Ammon's horn (tissue), 1 donor: ENCODE measurements at places on chromosomes 1 and 21.

DNA sequence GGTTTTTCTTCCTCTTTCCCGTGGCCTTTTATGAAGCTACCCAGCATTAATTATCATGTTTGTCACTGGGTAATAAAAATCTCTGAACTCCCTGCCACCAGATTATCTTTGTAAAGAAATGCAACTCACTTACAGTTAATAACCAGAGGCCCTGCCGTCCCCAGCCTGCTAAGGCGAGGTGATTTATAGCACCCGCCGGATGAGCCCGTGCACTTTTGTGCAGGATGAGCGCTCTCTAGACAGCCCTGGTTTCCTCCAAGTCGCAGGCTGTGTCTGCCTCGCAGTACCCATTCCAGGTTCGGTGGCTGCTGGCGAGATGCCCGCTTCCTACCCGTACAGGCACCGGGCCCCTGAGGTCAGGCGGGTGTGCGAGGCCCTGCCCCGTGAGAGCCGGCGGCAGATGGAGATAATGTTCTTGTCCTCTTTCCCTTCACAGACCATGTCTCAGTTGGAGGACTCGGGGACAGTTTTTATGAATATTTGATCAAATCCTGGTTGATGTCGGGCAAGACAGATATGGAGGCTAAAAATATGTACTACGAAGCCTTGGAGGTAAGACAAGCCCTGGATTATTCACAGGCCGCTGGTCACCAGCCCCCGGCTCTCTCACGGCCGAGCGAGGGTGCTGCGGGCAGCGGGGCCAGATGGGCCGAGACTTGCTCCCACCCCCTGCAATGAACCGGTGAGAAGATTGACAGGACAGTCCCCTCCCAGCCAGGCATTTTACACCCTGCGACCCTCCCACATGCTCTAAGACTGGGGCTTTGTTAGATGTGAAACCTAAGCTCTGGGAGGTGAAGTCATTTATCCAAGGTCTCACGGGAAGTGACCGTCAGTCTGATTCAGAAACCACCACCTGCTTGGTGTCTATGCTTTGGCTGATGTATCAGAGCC is 28.5 kb upstream of the SELENON start:
- DNase-seq = no peak

DNA sequence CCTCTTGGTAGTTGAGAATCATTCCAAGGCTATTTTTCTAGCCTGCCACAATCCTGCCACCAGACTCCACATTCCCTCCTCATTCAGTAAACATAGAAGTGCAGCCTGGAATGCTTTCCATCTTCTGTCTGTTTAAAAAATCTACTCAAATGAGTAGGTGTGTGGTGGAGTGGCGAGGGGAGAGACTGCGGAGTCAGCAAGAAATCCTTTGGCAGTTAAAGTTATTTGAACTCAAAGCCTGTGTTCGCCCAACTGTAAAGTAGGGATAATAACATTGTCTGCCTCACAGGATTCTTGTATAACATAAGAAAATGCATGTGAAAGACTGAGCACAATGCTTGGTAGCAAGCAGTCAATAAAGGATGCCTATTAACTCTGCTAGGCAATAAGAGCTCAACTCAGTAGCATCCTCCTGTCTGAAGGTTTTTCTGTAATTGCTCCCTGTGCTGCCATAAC is 22.2 kb upstream of the DPT start:
- DNase-seq = no peak

GRCh38 chr1:237258871-237259270 is 216.9 kb downstream of the RYR2 start:
- DNase-seq = peak; percentile 24

GRCh38 chr1:228037401-228038386 is 30.9 kb downstream of the WNT3A start:
- no peak for DNase-seq

DNA sequence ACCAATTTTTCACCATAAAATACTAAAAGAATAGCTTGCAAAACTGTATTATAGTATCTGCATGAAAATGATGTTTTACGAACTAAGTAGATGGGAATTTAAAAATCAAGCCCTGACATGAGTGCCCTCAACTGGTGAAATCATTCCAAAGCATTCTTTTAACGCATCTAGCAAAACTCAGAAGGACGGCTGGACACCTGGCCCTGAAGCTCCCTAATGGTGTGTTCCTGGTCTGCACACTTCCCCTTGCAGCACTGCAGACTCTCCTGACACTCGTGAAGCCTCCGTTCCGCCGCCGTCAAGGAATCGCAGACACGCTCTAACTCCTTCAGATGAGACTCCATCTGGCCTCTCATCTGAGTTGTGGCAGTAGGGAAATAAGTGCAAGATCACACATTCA is 39.9 kb downstream of the ODF2L start:
- DNase-seq = no peak

DNA sequence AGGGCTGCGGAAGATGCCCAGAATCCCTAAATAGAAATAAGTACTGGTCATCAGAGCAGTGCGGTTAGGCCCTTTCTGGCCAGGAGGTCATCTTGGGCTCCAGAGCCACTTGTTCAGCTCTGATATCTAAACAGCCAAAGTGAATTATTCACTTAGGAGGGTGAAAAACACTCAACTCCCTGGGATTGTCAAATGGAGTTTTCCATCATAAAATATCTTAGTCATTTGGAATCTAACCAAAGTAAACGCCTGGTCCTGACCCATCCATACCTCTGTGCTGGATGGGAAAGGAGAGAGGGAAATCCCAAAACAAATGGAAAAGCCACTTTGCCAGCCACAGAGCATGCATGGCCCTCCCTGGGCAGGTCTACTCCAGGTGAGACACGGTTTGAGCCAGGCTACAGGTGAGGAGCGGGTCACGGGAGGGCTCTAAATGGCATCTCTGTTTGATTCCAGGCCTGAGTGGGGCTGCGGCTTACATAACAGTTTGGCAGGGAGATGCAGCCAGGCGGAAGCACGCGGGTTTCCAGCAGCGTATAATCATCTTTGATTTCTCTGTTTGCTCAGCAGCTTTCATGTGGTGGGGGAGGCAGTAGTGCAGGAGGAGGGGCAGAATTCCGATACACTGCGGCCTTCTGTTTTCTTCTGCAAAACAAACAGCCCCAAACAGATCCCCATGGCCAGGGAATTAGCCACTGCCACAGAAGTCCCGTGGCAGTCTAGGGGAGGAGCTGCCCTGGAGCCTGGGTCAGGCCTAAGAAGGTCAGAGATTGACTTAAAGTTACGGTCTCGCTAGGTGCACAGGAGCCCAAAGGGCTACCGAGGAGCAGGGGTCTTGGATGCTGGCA is 59.1 kb upstream of the ZNF648 start:
- DNase-seq = peak; percentile 88

GRCh38 chr1:21468599-21468998 is 28.7 kb downstream of the NBPF3 start:
- no peak for DNase-seq

DNA sequence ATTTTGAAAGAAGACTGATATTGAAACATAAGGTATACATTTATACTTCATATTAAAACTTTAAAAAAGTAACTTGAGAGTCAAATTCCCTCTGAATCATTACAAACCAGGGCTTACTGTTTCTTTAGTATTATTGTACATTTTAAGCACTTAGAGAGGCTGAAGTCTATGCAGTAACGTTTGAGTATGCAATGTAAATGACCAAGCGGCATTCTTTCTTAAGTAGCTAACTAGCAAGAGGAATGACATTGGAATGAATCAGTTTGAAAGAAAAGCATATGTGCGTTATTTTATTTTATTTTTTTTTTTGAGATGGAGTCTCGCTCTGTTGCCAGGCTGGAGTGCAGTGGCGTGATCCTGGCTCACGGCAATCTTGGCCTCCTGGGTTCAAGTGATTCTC is 24.3 kb downstream of the WNT2B start:
- no peak for DNase-seq

GRCh38 chr21:45580576-45581321 is 38.5 kb upstream of the SLC19A1 start:
- DNase-seq = no peak

DNA sequence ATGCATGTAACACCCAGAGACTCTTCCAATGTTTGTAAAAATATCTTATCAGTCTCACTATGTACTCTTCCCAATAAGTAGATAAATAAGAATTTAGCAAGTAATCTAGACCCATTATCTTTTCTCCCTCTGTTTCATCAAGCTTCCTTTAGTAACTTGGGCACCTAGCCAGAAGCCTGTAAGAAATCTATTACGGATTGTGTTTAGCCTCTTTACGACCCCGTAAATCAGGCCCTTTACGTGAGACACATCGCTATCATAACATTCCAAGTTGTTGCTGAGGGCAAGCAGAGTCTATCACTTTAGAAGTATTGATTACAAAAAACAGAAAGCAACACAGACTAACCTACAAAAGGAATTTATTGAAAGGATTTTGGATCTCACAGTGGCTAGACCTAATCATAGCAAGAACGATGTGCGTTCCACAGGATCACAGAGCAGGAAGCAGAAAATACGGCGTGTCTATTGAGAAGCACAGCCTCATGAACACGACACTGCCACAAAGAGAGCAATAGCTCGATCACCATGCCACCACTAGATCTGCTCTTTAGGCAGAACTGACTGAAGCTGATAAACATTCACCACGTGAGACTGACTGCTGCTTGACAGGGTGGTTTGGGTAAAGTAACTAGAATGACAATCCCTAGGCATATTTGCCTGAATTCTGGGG is 922.1 kb downstream of the AMY1C start:
- no peak for DNase-seq

- DNase-seq = no peak
Measured at GRCh38 chr1:191176131-191176530, 698.5 kb upstream of the BRINP3 start.

GRCh38 chr1:29849038-29849750 is 612.9 kb downstream of the PTPRU start:
- peak; percentile 8 for DNase-seq

- no peak for DNase-seq
Measured at GRCh38 chr1:44464361-44464760, 59.3 kb downstream of the RNF220 start.

DNA sequence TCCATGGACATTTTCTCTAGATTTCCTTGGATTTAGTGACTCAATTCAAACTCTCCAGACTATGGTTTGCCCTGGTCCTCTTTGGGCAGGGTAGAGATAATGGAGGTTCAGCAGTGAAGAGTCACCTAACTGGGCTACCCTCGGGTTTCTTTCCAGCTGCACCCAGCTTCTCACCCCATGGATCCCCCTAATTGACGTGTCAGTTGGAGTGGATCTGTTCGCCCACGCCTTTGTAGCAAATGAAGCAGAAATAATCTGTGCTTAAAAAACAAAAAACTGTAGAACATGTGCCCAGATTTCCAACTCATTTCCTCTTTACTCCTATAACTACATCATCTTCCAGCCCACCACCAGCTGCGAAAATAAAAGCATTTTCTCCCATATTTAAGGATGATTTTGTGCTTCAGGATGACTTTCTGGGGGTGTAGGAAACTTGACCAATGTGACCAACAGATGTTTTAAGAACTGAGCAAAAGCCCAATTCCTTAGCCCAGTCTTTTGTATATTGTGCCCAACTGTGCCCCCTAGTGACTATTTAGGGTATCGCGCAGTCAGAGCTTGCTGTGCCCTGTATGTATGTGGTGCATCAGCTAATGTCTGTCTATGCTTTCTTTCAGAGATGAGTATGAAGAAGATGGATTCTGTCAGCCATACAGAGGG is 66.5 kb upstream of the UBE2U start:
- peak; percentile 89 for DNase-seq

- no peak for DNase-seq
Measured at GRCh38 chr1:41528106-41528505, 43.6 kb upstream of the EDN2 start.

DNA sequence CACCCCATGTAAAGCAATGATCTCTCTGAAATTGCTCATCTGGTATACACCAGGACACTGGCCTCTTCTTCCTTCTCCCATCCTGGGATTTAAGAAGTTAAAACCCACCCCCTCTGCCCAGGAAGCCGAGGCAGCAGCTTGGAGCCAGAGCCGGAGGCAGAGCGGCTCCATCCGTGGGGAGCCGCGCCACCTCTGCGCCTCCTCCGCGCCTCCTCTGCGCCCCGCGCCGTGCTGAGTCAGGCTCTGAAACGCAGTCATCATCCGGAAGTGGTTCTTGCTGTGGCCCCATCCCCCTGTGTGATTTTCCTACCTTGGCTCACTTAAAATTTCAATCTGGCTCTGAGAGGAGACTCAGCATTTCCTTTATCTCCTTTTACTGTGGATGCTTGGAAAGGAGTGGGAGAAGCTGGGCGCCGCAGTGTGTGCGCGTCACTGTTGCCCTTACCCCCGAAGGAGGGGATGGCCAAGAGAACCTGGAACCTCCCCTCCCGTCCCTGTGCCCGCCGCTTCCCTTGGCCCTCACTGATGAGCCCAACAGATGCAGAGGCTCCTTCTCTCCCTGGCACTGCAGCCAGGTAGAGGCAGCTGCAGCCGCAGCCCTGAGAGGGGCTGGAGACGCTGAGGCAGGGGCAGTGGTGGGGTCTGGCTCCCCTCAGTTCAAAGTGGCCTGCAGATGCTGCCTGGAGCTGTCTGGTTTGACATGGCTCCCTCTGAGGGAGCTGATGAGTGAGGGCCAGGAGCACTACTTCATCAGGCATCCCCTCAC is 15.3 kb upstream of the NPHP4 start:
- no peak for DNase-seq

- DNase-seq = no peak
Measured at GRCh38 chr1:117883616-117884015, 45.8 kb downstream of the GDAP2 start.

GRCh38 chr1:59057796-59058195 is 239.1 kb upstream of the FGGY start:
- no peak for DNase-seq

- peak; percentile 25 for DNase-seq
Measured at GRCh38 chr1:237677979-237678378, 212.7 kb downstream of the ZP4 start.

- peak; percentile 4 for DNase-seq
Measured at GRCh38 chr1:113874012-113874879, 2.7 kb upstream of the PTPN22 start.

- no peak for DNase-seq
Measured at GRCh38 chr1:214453109-214453722, 98.2 kb downstream of the PTPN14 start.
